ENCODE measurements at places on chromosomes 2 and 18.

DNA sequence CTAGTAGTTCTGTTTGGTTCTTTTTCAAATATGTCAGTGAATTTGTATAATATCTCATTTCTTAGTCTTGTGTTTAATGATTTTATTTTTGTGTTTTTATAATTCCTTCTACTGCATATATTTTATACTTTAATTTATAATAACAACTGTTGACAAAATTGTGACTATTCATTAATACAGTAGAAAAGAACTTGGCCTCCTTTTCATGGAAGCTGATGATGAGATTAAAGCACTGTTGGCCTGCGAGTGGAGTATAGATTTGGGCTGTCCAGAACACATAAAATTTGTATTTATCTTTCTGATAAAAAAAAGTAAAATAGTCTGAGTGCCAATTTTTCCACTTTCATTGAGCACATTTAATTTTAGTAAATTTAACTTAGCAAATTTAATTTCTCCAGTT lies 12.1 kb downstream of the CFLAR start:
- no peak for DNase-seq

DNA sequence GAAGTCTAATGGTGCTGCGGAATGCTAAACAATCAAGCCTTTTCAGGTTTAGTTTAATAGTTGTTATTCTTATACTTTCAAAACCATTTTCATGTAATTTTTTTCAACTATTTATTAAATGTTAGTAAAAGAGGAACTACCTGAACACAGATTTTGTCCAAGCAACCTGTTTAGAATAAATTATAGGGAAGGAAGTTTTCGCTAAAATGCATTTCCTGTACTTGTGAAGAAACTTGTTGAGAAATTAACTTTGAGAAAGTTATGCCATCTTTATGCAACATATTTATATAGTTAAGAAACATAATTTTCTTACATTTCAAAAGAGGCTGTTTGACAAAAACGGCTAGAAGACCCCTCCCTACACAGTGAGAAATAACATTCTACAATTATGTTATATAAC lies 16.6 kb downstream of the MAP4K4 start:
- no peak for DNase-seq

DNA sequence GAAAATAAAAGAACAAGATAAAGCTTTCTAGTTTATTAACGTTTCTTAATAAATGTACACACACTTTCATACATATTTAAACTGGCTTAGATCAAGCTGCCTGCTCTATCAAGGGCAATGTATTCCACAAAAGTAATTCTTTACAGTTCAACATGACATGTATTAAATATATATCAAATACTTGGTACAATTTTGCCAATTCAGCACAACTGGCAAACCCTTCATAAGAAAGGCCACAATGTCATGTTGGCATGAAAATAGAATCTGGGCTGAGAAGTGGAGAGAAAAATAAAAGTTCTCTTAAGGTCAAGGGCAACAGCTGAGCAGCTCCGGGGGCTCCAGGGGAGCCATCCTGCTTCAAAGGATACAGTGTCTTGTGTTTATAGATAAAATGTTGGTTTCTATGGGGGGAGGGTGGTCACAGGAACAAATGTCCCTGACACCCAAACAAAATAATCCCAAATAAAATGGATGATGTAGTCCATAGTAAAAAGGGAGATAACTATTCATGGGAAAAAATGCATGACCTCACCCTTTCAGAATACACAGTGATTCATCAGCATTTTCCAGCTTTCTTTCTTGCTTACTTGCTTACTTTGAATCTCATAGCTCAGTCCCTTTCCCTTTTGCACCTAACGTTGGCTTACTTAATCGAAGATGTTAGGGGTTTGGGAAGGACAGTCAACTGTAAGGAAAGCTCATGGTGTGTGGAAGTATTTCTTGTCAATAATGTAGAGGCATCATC lies 494.9 kb downstream of the NYAP2 start:
- no peak for DNase-seq

GRCh38 chr2:75317802-75318201 lies 118.5 kb upstream of the TACR1 start:
- no peak for DNase-seq

DNA sequence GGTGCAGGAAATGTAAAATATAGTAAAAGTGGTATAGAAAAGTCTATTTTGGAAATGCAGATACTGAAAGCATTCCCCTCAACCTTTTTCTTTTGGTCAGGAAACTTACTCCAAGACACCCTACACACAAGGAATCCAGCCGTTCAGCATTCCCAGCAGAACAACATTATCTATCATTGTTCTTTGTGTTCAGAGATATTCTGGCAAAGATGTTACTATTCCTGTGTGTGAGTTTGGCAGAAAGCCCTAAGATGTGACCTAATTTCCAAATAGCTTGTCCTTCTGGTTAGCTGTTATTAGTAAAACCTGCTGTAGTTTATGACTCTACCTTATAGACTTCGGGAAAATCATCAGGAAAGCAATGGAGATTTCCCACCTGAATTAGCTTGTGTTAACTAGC lies 78.1 kb upstream of the PELI1 start:
- no peak for DNase-seq

DNA sequence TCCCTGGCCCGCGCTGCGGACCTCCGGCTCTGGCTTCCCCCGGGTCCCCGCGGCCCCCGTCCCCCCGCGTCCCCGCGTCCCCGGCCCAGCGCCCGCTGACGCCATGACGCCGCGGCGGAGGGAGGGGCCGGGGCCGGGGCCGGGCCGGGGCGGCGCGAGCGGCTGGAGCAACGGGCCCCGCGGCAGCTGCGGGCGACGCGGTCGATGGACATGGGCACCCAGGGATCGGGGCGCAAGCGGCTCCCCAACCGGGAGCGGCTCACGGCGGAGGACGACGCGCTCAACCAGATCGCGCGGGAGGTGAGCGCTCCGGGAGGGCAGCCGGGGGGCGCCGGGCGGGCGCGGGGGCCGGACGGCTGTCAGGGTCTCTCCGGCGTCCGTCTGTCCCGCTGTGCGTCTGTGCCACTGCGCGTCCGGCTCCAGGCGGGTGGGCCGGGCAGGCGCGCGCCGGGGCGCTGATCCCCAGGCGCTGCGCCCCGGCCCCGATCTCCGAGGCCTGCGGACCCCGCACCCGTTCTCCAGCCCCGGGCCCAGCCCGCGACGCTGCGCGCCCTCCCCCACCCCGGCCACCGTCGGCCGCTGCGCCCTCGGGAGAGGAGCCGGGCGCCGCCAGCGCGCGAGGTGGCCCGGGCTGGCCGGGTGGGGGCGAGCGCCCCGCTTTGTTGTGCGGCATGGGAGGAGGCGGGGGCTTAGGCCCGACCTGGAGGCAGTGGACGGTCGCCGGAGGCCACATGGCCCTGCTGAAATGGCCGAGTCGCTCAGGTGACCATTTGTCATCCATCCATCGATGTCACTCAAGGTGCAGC lies at the start of gene LRRFIP1:
LRRFIP1 (plus strand) TSS at position 147 of the 806 bp plus-strand sequence; CDS start at position 205, 58 bp downstream.
- DNase-seq = no peak

DNA sequence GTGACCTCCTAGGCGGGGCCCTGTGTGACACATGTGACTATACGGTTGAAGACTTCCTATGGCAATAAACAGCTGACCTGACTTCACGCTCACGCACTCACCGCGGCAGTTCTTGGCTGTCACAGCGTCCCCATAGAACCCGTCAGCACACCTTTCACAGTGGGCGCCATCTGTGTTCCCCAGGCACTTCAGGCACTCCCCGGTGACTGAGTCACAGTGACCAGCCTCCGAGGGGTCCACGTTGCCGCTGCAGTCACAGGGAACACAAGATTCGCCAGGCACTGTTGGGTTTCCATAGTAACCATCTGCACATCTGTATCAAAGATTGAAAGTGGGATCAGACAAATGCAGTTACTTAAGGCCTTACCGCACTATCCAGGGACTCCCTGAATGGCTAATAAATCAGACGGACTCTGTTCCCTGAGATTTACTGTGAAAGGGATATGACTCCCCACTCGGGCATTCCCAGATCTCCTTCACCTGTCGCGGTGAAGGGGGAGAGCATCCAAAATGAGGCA lies 94.5 kb downstream of the LAMA1 start:
- DNase-seq = no peak

DNA sequence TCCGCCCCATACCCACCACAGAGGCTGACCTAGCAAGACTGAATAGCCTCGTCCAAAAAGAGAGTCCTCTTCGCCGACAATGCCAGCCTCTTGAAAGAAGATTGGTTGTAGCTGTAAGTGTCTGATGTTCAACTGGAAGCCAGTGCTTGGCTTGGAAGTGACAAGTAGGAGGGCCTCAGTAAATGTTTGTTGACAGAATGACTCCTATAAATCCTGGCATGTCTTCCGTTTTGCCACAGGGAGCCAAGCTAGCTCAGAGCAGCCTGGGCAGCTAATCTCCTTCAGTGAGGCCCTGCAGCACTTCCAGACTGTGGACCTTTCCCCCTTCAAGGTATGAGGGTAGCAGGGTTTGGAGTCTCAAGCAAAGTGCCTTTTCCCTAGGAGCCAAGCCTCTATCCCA lies 14.9 kb downstream of the ELMOD3 start:
- no peak for DNase-seq

GRCh38 chr2:26840937-26841610 lies 6.9 kb upstream of the DPYSL5 start:
- DNase-seq = no peak

DNA sequence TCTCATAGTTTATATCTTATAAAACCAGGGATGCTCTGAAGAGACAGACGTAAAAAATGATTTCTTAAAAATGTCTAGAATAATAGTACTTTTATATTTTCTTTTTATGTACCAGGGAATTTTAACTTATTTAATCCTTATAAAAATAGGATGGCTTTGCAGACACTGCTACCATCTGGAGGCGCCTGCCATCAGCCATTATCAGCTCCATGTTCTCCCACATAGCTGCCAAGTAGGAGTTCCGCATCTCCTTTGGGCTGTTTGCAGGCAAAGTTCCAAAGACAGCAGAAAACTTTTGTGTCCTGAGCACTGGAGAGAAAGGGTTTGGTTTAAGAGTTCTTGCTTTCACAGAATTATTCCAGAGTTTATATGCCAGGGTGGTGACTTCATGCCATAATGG lies 69.2 kb downstream of the MTX2 start:
- DNase-seq = no peak

GRCh38 chr2:187615364-187615763 lies 61.1 kb upstream of the TFPI start:
- DNase-seq = no peak

- DNase-seq = no peak
These were observed 49.7 kb downstream of the MTA3 start for GRCh38 chr2:42618116-42618515.

DNA sequence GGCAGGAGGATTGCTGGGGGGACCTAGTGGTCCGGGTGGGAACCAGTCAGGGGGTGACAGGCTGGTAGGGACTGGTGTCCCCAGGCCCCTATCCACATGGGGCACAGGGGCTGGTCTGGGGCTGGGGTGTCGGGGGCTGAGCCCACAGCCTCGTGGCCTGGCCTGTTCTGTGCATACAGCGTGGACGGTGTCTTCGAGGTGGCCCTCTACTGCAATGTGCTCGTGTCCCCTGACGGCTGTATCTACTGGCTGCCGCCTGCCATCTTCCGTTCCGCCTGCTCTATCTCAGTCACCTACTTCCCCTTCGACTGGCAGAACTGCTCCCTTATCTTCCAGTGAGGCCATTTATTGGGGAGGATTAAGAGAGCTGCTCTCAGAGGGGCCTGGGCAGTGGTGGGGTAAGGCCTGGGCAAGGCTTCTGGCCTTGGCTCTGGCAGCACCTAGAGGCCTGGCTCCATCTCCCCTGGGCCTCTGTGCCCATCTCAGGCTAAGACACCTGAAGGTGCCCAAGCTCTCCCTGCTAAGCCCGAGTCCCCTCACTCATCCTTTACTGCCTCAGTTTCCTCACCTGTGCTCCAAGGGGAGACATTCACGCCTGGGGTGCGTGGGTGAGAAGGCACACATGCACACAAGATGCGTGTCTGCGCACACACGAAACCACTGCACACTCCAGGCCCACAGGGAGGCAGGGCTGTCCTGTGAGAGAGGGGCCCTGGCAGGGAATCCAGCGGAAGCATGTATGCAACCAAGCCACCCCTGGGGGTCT lies 1.9 kb downstream of the CHRNG start:
- DNase-seq = no peak

- DNase-seq = no peak
These were observed 333.4 kb downstream of the GBX2 start for GRCh38 chr2:235834781-235835180.

DNA sequence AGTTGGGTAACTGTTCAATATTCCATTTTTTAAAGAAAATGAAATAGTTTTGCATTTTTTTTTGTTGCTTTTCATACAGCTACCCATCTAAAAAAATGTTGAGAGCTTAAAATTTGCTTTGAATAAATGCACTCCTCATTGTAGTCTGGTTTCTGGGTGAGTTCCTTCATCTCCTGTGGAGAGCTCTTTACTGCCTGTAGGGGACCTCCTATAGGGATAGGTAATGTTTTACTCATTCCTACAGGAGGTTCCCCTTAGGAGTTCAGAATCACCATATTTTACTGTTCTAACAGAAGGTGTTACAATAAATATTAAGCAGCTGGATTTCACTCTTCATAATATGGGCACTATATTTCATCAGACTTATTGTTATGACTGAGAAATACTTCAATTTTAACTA lies 947.3 kb upstream of the CRIM1 start:
- no peak for DNase-seq

DNA sequence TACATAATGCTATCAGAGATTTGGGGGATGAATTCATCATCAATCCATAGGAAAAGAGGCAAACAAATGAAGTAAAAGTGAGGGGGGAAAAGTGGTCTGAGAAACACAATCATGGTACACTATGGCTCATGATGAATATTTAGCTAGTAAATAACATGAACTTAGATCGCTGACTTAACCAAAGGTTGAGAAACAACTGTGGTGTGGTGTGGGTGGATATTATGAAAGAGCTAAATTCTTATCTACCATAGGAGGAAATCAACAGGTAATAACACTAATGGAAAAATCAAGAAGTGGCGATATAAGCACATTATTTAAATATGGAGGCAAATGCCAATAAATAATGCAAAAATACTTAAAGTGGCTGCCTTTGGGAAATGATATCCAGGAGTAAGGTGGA lies 12.2 kb upstream of the TPRKB start:
- no peak for DNase-seq

DNA sequence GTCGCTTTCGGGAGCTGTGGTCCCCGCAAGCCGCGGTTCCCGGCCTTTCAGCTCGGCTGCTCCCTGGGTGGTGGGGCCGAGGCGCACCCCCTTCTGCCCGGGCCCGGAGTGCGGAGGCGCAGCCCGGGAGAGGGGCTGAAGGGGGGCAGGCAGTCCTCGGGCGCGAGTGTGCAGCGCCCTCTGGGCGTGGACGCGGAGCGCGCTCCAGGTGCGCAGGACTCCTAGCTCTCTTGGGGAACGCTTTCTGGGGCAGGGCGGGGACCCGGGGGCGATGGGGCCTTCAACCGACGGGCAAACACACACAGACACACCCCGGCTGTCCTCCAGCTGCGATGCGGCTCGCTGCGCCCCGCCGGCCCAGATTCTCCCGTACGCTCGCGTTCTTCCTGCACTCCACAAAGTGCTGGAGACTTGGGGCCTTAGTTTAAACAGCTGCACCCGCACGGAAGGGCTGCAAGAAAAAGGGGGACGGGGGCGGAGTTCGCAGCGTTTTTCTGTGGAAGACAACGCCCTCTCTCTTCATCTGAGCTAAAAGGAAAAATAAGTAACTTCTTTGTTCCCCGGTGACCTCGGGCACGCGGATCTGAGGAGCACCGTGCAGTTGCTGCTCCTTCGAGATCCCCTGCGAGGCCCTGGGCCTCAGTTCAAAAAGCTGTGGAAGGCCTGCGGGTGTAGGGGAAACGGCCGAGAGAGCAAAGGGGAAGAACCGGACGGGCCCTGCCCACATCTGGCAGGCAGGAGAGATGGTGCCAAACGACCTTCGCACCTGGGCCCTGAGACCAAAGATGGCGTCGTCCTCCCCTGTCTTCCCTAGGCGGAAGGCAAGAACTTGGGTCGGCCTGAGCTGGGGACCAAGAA lies 593 bp upstream of the SDC1 start:
- no peak for DNase-seq

All from effector CD4-positive, alpha-beta T cell (primary cell).